ENCODE measurements at places on chromosomes 11 and 22.

- no peak for DNase-seq
Measured at GRCh38 chr11:70115778-70116177, 37.7 kb downstream of the ANO1 start.

- DNase-seq = no peak
Measured at GRCh38 chr22:23045461-23045860, 24.9 kb upstream of the GNAZ start.

DNA sequence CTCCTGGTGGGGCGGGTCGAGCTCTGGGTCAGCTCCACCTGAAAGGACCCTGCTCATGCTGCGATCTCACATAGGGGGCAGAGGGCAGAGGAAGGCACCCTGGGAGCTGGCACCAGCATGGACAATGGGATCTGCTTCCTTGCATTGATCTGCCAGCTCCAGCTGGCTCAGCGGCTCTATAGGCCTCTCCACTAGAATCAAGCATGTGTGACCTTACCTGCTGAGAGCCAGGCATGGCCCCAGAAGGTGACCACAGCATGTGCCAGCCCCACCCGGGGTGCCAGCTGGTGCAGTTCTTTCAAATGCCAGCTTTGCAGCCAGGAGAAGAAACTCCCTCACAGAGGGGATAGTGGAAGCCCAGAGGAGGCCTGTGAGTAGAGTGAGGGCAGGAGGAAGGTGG, 22.0 kb upstream of the KLHL35 start:
- DNase-seq = no peak

DNA sequence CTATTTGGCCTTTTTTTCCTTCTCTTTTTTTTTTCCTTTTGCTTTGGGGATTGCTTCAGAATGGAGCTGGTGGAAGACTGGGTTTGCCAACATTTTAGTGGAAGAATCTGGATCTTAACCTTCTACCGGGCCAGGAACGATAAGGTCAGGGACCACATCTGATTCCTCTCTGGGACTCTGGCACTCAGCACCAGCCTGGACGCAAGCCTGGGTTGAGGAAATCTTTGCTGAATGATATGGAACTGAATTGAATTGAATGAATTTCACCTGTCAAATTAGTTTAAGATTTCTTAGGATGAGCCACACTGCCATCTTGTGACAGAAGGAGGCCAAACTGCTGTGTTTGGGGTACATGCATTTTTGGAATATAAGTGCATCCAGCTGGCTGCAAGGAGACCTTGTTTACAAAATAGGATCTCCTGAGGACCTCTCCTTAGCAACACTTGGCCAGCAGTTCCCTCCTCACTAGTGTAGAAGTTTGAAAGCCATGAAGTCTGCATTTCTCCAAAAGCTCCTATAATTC, 30.4 kb downstream of the TPBGL start:
- DNase-seq = peak; percentile 22

GRCh38 chr11:44848963-44849350, 101.7 kb downstream of the TP53I11 start:
- no peak for DNase-seq

DNA sequence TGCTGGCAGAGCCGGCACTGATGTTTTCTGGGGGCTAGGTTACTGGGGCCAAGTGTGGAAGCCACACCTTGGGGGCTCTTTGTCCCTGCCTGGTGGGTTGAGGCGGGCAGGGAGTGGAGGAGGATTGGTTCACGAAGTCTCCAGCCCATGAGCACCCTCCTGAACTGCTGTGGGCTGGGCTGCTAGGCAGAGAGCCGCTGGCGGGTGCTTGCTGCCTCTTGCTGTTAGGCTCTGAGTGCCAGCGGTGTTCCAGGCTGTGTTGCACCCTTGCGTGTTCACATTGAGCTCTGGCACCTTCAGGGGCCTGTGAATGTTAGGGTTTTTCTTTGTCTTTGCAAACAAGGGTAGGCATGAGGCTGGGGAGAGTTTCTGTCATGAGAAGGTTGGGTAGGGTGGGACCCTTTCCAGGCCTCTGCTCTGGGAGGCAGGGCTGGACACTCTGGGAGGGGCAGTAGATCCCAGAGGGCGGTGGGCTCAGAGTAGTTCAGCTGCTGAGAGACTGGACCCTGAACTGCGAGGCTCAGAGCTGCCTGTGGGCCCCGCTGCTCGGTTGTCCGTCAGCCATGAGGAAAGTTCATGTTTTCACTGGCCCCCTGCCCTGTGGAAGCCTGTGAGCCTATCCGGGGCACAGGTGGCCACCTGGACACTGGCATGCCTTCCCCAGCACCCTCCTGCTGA, 24.0 kb upstream of the TMEM191C start:
- no peak for DNase-seq

GRCh38 chr11:128939591-128939990, 3.1 kb downstream of the TP53AIP1 start:
- no peak for DNase-seq

GRCh38 chr11:8085011-8085645, 4.1 kb downstream of the TUB start:
- DNase-seq = no peak

DNA sequence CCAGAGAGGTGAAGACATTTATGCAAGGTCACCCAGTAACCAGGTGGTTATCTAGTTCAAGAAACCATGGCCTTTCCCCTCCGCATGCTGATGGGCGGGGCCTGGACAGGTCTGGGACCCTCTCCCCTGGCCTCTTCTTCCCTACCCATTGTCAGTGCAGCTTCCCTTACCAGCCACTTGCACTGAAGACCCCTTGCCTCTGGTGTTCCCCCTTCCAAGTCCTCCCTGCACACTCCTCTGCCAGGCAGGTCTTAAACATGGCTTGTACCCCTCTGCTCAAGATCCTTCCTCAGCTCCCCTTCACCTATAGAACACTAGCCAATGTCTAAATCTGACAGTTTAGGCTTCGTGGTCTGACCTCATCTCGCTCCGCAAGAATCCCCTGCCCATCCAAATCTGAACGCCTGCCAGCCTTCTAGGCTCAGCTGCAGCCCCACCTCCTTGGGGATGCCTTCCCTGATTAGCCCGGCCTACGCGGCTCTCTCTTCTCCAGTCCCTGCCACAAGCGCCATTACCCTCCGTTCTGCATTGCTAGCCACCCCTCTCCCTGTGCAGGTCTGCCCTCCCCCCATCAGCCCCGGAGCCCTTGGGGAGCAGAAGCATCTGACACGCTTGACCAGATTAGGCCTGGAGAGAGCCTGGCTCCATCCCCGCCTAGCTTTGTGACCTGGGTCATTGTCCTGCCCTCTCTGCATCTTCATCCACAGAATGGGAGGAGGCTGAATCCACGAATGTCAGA, 213.8 kb downstream of the DSCAML1 start:
- DNase-seq = no peak

GRCh38 chr11:130037058-130037457, 32.6 kb upstream of the APLP2 start:
- no peak for DNase-seq

Measured in Jurkat, Clone E6-1 (cell line).